Activated T-cell treated with anti-CD3 and anti-CD28 coated beads, Interleukin-2, amount 50 U/mL, for 1 hour (primary cell): ENCODE measurements at places on chromosomes 2 and 18.

DNA sequence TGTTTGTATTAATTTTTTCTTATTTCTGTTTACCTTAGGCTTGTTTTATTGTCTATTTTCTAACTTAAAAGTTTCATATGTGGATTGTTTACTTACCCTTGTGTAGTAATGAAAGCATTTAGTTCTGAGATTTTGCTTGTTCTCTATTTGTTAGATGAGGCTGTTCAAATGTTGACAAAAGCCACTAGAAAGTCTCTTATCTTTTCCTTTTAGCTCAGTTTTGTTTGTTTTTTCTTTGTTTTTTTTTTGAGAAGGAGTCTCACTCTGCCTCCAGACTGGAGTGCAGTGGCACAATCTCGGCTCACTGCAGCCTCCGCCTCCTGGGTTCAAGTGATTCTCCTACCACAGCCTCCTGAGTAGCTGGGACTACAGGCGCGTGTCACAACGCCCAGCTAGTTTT, 30.9 kb downstream of the USP14 start:
- DNase-seq: no peak

DNA sequence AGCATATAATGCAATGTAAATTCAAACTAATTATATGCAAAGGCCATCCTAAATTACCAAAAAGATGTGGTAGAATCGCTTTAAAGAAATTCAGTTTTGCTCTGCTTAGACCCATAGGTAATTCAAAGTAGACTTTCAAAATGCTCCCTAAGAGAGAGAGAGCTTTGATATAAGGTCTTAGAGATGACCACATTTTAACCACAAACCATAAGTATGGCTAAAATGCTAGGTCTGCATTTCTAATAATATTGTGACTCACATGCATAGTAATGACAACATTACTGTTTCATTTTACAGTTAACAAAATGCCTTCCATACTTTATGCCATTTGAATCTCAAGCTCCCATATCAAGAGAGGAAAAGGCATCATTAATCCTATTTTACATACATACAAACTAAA, 144.5 kb downstream of the RAD51AP2 start:
- DNase-seq: no peak

DNA sequence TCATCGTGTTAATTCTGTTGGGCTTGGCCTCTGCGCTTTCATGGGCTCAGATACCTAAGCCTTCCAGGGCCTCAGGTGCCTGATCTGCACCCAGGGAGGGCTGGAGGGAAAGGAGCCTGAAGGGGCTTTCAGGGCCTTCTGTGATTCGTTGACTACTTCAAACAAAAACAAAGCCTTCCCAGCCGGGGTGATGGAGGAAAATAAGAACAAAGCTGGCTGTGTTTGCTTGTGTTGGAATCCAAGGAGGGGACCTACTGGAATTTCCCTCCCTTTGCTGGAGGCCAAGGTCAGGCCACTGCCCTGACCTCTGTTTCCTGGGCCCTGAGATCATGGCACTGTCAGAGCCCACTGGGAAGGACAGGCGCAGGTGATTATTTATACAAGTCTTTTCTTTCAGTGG, 135.3 kb downstream of the KLHL29 start:
- no peak for DNase-seq

- no peak for DNase-seq
These were observed 38.5 kb upstream of the KLF11 start for GRCh38 chr2:10004836-10005235.

- DNase-seq: no peak
These were observed 2.9 kb upstream of the IGFBP5 start for GRCh38 chr2:216698293-216698692.

GRCh38 chr2:7429733-7430132, 512.5 kb downstream of the RNF144A start:
- no peak for DNase-seq

DNA sequence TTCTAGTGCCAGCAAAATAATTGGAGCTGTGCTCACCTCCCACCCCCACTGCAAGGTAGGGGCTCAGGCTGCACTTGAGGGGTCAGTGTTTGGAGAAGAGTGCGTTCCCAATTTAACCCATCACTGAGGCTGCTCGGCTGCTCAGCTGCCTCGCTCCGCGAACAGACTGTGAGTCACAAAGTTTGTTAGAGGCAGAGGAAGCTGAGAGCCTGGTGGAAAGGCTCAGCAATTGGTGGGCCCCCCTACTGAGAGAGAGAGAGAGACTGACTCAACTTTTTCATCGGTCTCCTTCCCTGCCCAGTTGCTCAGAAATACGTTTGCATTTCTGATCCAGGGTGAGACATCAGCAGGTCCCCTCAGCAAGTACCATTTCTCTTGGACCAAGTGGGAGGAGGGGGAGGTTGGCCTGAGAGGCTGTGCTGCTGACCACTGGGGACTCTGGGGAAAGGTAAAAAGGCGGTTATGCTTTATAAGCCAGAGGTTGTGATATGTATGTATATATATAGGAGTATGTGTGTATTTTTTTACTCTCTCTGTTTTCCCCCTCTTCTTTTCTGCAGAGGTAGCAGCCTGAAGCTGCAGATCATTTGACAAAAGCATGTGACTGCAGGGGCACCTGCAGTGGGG, 1.5 kb downstream of the EFR3B start:
- DNase-seq: peak; percentile 46

DNA sequence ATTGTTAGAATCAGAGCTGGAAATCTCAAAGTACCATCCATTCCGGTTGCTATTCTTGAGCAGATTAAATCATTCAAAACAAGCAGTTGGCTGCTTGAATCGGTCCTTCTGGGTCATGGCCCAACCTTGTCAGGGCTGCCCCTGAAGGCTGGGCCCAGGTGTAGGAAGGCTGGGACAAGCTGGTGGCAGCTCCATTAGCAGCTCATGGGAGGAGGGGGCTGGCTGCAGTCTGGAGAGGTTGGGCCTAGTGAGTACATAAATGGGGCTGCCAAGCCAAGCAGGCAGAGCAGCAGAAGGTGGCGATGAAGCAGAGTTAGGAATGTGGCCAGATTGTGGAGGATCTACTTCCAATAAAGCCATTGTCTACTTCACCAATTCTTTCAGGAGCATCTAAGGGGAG, 81.4 kb downstream of the ADCYAP1 start:
- no peak for DNase-seq

DNA sequence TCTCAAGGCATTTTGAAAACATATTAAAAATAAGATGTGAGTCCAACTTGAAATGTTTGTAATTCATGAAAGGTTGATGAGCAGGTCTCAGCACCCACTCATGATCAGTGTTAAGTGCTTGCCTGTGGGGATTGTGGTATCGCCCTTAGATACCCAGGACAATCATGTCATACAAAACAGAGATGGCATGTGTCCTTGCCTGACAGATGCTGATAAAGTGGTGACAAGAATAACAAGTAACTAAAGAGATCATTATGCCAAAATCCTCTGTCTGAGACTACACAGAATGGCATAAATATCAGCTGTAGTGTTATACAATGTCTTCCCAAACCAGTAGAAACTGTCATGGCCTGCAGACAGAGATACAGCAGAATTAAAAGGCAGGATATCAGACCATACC, 930.3 kb downstream of the SUCLG1 start:
- DNase-seq: no peak

- no peak for DNase-seq
These were observed 7.2 kb upstream of the SIX3 start for GRCh38 chr2:44934038-44934982.

DNA sequence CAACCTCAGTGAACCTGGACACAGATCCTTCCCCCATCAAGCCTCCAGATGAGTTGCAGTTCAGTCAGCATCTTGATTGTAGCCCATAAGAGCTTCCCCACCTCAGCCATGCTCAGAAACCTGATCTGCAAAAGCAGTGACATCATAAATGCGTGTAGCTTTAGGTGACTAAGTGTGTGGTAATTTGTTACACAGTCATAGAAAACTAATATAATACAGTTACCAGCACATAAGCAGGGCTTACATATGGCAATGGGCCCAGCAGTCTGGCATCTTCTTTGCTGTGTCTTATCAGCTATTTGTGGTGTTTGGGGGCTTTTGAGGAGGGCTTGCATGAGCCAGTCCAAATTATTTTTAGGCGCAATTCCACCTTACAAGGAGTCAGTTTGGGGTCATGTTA, 807.0 kb downstream of the SLC4A3 start:
- DNase-seq: no peak

GRCh38 chr18:22199005-22199404, 29.6 kb downstream of the GATA6 start:
- no peak for DNase-seq

- no peak for DNase-seq
These were observed 71.7 kb downstream of the HS1BP3 start for GRCh38 chr2:20578895-20579825.

- no peak for DNase-seq
These were observed 4.6 kb upstream of the PTPRM start for GRCh38 chr18:7562491-7562890.

GRCh38 chr2:70828115-70828514, 7.5 kb downstream of the CD207 start:
- no peak for DNase-seq

GRCh38 chr2:165825041-165825440, 31.0 kb upstream of the GALNT3 start:
- no peak for DNase-seq

DNA sequence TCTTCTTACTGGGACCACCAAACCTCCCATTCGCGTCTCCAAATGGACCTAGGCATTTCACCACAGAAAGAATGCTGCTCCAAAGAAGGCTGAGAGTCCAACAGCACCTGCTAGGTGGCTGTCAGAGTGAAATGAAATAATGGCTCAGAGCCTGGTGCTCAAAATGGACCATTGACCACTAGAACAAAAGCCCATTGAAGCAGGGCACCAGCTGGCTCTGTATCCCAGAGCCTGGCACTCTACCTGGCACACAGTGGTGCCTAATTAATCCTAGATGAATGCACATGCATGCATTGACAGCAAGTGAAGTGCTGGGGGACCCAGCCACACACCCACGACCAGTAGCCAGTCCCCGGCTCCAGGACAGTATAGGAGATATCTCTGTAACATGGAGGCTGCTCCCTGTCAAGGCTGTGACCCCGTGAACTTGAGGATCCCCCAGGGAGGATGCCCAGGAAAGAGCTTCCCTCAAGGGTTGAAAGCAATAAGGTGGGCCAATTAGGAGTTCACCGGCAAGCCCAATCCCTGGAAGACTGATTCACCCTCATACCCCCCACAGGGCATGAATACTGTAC, 261.3 kb downstream of the TNS1 start:
- DNase-seq: no peak

- DNase-seq: no peak
These were observed 878.3 kb downstream of the TDRD15 start for GRCh38 chr2:22002066-22002465.

DNA sequence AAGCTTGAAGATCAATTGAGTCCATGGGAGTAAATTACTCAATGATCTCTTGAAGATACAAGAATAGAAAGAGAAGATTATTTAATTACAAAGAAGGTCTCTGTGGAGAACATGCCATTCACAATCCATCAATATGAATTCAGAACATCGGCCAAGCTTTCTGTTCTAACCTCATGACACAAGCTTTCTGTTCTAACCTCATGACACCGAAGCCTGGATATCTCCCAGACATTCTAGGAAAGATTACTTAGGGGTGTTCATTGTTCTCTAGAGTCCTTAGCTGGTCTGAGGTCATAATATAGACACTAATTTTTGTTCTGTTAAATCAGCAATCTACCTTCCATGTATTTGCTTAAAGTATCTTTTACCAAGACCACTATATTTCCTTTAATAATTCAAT, 95.5 kb downstream of the RDH14 start:
- no peak for DNase-seq

GRCh38 chr2:95079199-95079683, 42.4 kb downstream of the MRPS5 start:
- DNase-seq: no peak

GRCh38 chr2:44169155-44169898, 652 bp downstream of the PPM1B start:
- no peak for DNase-seq

DNA sequence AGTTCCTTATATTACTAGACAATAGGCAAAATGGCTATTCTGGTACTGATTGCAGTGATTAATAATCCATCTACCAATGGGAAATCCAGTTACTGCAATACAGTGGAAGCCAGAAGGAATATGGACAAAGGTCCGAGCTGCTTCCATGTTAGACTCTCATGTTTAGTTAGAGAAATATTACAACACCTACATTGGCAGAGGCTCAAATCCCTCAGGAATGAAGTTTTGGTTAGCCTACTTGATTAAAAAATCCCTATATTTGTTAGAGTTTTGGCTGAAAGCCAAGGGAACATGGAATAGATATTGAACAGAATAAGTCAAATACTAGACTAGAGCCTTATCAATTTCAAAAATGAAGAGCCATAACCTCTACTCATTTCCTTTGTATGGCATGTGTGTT, 48.5 kb downstream of the ARL6IP6 start:
- no peak for DNase-seq

- no peak for DNase-seq
These were observed 779.8 kb downstream of the RNF144A start for GRCh38 chr2:7697052-7697451.

DNA sequence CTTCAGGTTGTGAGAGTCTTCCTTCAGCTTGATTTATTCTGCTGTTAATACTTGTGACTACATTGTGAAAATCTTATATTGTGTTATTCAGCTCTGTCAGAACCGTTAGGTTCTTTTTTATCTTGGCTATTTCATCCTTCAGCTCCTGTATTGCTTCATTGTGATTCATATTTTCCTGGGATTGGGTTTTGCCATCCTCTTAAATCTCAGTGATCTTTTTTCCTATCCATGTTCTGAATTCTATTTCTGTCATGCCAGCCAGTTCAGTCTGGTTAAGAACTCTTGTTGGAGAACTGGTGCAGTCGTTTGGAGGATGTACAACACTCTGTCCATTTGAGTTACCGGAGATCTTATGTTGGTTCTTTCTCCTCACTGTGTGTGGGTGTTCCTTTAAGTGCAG, 19.1 kb downstream of the MSTN start:
- no peak for DNase-seq

- no peak for DNase-seq
These were observed 22.8 kb downstream of the IL1RN start for GRCh38 chr2:113150258-113150601.

DNA sequence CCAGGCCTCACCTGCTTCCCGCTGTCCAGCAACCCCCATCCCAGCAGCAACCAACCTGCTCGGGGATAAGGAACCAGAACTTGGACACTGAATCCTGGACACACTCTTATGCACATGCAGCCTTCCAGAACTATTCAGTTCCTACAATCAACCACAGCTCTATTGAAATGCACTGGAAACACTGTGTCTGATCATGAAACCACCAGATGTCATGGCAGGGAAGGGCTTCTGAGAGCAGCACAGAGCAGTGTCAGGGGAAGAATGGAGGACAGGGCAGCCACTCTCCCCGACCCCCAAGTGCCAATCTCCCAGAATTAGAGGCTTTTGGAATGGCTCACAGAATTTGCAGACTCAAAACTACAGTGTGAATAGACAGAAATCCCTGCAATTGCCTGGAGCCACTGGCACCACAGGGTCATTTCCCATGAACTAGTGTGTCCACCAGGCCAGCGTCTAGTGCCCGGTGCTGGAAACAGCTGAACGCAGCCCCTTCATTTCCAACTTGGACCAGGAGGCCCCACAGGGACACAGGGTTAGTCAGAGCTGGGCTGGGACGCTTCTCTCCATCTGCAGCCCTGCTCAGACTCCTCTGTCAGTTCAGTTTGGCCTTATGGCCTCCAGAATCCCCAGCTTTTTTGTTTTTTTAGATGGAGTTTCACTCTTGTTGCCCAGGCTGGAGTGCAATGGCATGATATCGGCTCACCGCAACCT, 25.5 kb downstream of the MRPL35 start:
- no peak for DNase-seq

GRCh38 chr18:63342206-63342605, 22.6 kb upstream of the BCL2 start:
- DNase-seq: peak; percentile 44
